Activated CD4-positive, alpha-beta T cell treated with anti-CD3 and anti-CD28 coated beads, Interleukin-2, amount 50 U/mL, for 48 hours (primary cell): ENCODE measurements at places on chromosomes 5 and 9.
A peak's percentile ranks its signal among the peaks of the same experiment; 100 is the strongest.

- no peak for DNase-seq
Observed at GRCh38 chr5:142193114-142193428, 84.5 kb downstream of the NDFIP1 start.

DNA sequence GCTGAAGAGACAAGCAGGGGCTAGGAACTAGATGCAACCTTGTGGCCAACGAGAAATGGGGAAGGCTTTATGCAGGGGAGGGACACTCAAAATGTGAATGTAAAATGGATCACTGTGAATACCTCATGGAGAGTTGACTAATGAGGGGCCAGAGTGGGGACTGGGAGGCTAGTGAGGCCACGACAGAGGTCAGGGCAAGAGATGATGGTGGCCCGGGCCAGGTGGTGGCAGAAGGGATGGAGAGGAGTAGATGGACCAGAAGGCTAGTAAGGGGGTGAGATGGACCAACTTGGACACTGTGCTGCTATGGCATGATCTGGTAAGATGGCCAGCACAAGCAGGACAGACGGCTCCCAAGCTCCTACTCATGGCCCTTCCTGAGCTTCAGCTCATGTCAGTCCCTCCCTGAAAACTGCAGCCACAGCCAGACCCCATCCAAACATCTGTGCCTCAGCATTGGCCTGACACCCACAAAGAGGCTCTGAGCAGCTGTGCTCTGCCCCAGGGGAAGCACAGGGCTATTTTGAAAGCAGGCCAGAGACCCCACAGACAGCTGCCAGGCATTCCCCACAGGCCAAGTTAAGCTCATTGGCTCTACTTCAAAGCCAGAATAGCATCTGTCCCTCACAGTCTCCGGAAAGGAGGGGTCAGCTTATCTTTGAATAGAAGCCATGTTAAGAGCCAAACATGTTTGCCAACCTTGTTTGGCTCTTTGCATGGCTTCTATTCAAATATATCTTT, 22.1 kb downstream of the P4HA2 start:
- DNase-seq, result no peak

DNA sequence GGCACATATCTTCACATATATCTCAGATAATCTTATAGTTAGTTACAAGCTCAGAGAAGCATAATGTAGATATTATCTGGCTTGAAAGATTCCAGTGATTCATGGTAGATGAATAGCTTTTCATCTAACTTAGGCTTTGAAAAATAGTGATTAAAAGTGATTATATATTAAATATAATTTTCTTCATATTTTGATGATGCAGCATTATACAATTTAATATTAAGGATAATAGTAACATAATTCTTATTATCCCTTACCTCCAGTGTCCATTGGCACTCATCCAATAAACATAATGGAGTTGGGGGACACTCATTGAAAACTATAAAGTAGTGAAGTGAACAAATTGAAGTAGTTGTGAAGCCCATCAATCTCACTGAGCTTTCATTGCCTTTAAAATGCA, 35.8 kb downstream of the NMUR2 start:
- DNase-seq, result no peak

- DNase-seq, result no peak
Observed at GRCh38 chr5:114419959-114420358, 58.1 kb downstream of the KCNN2 start.

- no peak for DNase-seq
Observed at GRCh38 chr5:83414601-83415000, 56.9 kb upstream of the VCAN start.

GRCh38 chr5:113202746-113203716, 226.4 kb downstream of the DCP2 start:
- DNase-seq, result no peak

DNA sequence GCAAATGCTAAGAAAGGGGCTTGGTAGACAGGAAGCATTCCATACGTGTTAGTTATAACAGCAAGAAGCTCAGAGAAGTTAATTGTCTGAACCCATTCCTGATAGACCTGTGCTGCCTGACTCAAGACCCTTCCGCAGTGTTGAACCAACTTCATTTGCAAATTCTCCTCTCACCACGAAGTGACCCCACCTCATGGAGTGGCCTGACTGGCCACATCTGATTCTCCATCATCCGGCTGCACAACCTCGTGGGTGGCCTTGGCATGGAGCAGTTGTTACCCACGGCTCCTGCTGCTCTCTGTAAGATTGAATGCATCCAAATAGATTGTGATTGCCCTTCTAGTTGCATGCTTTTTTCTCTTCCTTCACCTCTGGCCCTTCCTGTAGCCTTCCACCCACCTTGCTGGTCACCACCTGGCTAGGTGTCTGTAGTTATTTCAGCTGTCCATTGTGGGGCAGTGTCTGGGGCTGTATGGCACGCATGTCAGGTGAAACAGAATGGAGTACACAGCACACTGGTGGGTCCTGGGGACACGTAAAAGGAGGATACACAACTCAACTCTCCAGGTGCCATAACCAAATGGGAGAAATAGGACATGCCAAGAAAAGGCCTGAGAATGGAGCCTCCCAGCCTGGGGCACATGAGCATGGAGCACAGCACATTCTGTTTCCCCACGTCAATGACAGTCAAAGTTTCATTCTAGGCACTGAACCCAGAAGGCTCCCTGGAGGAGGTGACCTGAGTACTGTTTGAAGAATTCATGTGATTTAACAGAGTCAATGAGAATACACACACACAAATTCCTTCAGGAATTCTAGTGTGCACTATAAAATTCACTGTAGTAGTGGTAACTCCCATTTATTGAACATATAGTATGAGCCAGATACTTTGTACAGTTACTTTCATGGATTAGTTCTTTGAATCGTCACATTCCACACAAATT, 70.5 kb upstream of the PTCH1 start:
- no peak for DNase-seq

DNA sequence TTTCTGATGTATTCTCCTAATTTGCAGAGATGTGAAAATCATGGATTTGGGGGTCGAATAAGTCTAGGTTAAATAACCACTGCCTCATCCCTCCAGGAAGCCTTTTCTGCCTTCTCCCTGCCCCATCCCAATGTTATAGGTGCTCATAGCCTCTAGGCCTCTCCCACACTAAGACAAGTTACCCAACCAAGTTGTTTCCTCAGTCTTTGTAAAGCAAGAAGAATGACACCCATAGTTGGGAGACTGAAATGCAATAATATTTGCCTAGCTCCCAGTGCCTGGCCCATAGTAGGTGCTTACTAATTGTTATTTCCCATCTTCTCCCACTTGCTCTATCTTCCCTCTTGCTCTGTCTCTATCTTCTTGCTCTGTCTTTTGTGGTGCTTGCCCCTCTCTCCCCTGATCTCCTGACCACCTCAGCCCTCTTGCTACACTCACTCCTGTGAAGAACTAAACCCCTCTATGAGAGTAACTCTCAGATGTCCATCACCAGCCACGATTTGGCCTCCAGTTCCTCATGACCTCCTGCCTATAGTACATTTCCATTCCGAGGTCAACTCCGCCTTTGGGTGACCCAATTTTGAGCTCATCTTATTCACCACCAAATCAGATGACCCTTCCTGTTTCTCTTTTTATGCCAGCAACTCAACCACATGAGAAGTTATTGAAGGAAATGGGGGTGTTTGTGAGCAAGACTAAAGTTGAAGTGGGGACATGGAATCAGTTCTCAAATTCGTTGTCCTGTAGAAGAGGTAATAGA, 7.0 kb downstream of the AFAP1L1 start:
- no peak for DNase-seq

- no peak for DNase-seq
Observed at GRCh38 chr5:174426388-174426787, 298.0 kb upstream of the MSX2 start.

- DNase-seq, result no peak
Observed at GRCh38 chr9:108994695-108995094, 18.6 kb downstream of the CTNNAL1 start.

DNA sequence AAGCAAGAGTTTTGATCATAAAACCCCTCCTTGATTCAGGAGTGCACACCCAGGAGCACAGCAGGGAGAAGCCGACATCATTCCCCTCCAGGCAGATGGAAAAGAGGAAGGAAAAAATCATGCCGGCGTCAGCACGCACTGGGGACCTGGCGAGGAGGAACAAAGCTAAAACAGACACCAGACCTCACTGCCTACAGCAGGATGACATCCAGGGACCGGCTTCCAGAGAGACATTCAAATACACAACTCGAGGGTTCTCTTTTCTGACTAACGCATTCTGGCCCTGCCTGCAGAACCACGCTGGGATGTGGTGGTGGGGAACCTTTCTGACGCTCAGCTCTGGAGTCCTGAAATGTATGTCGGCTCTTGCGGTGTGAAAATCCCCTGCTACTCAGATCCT, 2.7 kb downstream of the UBAC1 start:
- DNase-seq, result no peak

GRCh38 chr5:57784121-57784520, 301.5 kb upstream of the ACTBL2 start:
- DNase-seq, result no peak

GRCh38 chr5:180305481-180305880, 13.6 kb upstream of the MAPK9 start:
- no peak for DNase-seq

- DNase-seq, result no peak
Observed at GRCh38 chr5:115423541-115423940, 121.0 kb downstream of the FEM1C start.

DNA sequence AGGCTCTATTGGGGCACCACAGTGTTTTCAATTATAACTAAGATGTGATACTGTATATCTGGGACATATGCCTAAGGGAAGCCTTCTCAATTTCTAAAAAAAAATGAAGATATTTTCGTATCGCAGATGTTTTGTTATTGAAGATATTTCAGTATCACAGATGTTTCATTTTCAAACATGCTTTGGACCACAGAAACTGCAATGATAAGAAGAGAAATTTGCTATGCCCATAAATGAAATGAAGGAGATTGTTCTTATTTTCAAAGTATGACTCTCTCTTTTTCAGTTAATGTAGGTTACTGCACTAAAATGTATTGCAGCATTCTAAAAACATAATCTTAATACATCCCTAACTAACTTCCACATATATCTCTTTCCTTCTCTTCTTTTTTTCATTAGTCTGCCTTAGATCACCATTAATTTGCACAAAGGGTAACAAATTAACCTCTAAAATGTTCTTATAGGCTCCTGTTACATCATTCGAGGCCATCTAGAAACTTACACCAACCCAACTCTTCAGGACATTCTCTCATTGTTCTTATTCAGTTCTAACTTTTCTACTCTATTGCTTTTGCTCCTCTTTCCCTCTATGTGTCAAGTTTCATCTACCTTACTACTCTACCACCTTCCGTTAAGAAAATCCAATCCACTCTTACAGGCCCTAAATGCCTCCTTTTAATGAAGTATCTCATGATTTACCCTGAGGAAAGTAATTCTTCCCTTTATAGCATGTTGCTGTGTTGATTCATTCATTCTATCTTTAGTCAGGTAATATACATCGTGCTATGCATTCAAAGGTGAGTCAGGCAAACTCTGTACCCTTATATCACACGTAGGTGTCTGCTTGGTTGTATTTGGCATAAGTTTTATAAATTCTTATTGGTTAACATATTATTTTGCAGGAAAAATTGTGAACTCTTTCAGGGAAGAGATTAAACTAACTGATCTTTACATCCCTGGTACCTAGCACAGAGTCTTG, 70.5 kb downstream of the ST8SIA4 start:
- DNase-seq, result no peak

DNA sequence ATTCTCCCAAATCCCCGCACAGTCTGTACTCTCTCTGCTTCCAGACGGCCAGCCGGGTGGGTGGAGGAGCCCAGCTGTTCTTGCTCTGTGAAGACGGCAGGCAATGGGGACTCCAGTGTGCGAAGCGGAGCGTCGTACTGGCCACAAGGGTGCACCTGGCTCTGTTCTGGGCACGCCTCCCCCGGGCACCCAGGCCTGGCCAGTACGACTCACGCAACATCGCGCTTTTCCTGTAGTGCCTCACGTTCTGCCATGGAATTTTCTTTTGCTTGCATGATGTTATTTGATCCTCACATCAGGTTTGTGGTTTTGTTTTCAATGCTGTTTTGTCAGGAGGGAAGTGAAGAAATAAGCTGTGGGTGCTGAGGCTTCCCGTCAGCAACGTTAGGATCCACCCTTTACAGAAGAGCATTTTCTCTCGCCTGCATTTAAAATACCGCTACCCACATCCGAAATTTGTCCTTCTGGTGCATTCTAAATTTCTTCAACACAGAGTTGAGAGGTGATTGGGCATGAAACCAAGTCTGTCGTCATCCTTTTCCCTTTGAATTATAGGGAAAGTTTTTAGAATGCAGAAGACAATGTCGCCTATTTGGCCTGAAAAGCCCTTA, 311.7 kb downstream of the TRIM36 start:
- DNase-seq, result no peak

- DNase-seq, result no peak
Observed at GRCh38 chr5:162888268-162888667, 549.1 kb upstream of the CCNG1 start.

GRCh38 chr9:90103771-90104170, 499.0 kb downstream of the GADD45G start:
- DNase-seq, result no peak

GRCh38 chr9:15136646-15137045, 170.4 kb downstream of the TTC39B start:
- DNase-seq, result no peak

GRCh38 chr9:15276328-15276938, 30.6 kb downstream of the TTC39B start:
- no peak for DNase-seq

DNA sequence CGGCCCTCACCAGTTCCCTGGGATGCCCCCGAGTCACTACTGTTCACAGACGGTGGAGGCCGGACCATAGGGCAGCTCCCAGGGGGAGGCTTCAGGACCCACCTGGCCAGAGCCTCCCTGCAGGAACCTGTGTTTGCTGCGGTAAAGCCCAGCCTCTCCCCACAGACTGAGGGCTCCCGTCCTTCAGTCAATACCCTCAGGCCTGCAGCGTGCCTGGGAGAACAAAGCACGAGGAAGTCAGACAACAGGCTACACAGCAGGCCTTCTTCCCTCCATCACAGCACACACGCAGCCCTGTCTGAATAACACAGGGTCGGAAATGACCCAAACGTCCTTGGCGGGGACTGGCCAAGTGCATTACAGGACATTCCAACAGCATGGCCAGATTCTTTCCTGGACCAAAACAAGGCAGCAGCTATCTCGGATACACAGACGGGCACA, 34.4 kb downstream of the COL23A1 start:
- DNase-seq, result no peak

- DNase-seq, result no peak
Observed at GRCh38 chr9:124267271-124267807, 9.6 kb downstream of the NEK6 start.

- peak; percentile 79 for DNase-seq
Observed at GRCh38 chr9:113516840-113517577, 53.5 kb downstream of the RGS3 start.

GRCh38 chr9:28234894-28235277, 661.6 kb upstream of the C9orf72 start:
- no peak for DNase-seq

DNA sequence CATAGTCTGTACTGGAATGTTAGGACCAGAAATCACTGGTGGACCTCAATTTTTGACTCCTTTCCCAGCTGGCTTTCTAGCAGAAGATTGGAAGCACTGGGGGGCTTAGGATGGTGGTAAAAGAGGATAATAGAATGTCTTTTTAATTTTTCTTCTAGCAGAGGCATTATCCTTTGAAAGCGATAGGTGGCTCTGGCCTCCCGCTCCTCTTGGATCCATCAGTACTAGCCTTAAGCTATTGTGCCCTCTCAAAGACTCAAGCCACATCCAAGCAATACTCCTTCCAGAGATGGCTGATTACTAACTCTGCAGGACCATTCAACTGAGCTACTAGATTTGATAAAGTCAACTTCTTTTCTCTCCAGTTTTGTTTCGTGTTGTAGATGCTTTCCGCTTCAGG, 610.6 kb downstream of the CDH12 start:
- DNase-seq, result no peak
